Peyer's patch (tissue), 4 donors: ENCODE measurements at places on chromosomes 1 and 21. TPM values are rescaled to one million over a fixed set of nuclear protein-coding genes. Genes with fewer than 3 reads are reported as not detected.

ADAMTS1 gene
- 18.3 TPM for total RNA-seq

S100A1 gene
- total RNA-seq, result not detected

AJAP1 gene
- not detected for total RNA-seq

DPT gene
- 14.0 TPM for total RNA-seq

WNT4 gene
- total RNA-seq, result 1.6 TPM

UBL4B gene
- total RNA-seq, result not detected

NT5C1A gene
- not detected for total RNA-seq

RAB7B gene
- total RNA-seq, result 0.47 TPM

ZYG11A gene
- total RNA-seq, result not detected

DNA sequence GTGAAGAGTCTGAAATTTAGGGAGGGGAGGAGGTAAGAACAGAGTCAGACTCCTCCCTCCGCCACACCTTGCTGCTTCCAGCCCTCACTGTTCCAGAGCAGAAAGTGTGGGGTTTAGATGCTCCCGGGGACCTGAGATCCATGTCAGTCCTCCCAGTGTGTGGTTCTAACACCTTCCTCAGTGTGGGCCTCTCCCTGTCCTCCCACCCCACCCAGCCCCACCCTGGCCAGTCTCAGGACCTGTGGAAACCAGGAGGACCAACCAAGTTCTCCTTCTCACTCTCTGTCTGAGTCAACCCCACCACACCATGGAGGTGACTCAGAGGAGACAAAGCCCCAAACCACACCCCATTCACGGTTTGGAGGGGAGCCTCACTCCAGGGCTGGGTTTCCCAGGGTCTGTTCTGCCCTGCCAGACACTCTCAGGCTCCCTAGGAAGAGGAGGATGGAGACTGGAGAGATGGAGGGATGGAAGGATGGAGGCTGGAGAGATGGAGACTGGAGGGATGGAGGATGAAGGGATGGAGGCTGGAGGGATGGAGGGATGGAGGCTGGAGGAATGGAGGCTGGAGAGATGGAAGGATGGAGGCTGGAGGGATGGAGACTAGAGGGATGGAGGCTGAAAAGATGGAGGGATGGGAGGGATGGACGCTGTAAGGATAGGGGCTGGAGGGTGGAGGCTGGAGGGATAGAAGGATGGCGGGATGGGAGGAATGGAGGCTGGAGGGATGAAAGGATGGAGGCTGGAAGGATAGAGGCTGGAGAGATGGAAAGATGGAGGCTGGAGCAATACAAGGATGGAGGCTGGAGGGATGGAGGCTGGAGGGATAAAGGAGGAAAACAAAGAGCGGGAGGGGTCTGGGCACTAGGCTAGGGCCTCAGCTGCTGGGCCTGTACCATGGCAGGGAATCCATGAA is 100.9 kb upstream of the RUNX3 start:
- peak; percentile 67 for DNase-seq

DNA sequence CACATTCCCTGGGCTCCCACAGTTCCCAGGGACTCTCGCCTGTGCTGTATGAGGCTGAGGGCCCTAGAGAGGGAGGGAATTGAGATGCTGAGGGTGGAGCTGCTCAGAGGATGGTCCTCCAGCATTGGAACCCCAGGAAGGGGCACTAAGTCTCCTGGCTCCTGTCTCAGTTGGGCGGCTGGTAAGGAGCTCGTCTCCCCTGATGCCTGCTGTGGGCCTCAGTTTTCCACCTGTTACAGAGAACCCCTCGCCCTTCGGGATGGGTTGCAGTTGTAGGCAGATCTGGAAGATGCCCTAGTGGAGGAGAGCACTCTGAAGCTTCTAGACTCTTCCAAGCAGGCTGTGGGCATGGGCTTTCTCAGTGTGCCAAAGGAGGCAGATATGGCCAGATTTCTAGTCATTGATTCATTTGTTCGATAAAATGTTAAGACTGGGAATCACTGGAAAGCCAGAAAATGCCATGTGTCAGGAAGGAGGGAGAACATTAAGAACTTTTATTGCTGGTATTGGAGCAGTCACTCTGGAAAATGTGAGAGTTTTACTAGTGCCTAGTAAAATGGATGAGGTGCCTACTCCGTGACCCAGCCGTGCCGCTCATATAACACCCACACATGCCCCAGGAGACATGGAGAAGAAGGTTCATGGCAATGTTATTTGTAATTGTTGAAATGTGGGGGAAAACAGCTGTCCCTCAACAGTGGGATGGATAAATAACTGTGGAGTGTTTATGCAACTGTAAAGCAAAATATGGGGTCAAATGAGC is 828 bp upstream of the MYBPH start:
- DNase-seq, result peak; percentile 22

DNA sequence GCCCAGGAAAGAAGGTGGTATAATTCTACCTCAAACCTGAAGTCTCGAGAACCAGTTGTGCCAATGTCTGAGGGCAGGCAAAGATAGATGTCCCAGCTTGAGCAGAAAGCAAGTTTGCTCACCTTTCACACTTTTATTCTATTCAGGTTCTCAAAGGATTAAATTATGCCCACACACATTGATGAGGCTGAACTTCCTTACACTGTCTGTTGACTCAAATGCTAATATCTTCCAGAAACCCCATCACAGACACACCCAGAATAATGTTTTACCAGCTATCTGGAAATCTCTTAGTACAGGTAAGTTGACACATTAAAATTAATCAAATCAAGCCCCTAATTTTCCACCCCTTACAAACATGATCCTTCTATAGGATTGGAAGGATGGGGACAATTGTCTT is 605.7 kb downstream of the NUF2 start:
- DNase-seq, result no peak

DNA sequence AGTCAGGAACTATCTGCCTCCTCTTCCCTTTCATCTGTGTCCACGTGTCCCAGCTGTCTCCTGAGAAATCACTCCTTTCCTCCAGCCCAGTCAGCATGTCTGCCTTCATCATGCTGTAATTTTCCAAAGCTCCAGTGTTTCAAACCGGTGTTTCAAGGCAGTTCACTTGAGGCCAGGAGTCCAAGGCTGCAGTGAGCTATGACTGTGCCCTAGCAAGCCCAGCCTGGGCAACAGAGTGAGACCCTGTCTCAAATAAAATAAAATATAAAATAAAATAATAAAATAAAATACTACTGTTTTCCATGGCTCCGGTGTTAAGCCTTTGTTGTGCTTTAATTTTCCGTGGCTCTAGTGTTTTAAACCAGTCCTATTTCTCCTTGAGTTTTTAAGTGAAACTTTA is 7.9 kb upstream of the SELENON start:
- no peak for DNase-seq

DNA sequence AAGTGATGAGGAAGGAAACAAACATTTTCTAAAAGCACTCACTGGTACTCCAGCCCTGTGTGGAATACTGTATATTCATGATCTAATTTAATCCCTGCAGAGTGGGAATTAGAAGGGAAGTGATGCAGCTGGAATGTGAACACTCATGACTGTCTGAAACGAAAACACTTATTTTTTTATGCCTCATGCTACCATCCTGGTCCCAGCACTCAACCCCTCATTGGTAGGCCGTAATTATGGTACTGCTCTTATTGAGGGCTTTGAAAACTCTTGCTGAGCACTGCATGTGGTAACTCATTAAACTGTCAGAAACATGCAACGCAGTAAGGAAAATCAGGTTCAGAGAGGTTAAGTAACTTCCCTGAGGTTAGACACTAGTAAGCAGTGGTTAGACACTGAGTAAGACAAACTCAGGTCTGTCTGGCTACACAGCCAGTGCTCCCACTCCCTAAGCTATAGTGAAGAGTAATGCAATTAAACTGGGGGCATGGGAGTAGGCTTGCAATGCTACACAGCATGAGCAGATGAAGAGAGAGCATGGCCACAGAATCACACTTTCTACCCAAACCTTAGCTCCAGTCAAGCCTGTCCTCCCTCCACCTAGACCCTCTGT is 17.3 kb upstream of the TNFSF4 start:
- DNase-seq, result no peak

DNA sequence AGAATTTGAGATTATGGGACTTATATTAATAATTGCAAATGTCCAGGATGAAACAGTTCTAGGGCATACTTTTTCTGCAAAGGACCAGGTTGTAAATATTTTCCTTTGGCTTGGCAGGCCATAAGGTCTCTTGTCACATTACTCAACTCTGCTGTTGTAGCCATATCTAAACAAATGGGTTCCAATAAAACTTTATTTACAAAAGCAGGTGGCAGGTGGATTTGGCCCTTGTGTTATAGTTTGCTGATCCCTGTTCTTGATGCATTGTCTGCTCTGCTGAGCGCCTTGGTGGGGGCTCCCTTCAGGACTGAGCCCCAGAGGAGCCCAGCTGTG is 258.5 kb downstream of the FOXD2 start:
- no peak for DNase-seq

GRCh38 chr21:41630249-41630648 is 122.3 kb upstream of the TMPRSS2 start:
- no peak for DNase-seq

- DNase-seq, result no peak
Measured at GRCh38 chr1:6410248-6410893, 9.3 kb downstream of the HES2 start.

DNA sequence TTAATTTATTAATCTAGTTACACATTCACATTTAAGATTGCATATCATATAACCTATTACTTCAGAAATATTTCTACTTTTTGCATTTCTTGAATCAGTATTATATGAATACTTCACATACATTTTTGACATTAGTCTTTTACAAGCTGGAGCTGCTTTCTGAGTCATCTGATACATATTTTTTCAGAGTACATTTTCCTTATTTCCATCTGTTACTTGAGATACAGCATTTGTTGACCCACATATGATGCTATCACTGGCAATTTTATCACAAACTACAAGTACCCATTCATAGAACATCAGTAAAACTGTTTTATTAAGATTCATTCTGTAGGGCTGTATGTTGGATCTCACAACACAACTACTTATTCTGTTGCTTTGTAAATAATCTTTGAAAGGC is 367.2 kb upstream of the ST6GALNAC5 start:
- DNase-seq, result no peak

- DNase-seq, result no peak
Measured at GRCh38 chr1:162687870-162688269, 55.6 kb downstream of the DDR2 start.

GRCh38 chr1:236144033-236144432 is 1.7 kb downstream of the GPR137B start:
- no peak for DNase-seq
